Left cardiac atrium (tissue), 4 donors: ENCODE measurements at places on chromosomes 13 and 19. TPM values are rescaled to one million over a fixed set of nuclear protein-coding genes. Genes with fewer than 3 reads are reported as not detected.

DNA sequence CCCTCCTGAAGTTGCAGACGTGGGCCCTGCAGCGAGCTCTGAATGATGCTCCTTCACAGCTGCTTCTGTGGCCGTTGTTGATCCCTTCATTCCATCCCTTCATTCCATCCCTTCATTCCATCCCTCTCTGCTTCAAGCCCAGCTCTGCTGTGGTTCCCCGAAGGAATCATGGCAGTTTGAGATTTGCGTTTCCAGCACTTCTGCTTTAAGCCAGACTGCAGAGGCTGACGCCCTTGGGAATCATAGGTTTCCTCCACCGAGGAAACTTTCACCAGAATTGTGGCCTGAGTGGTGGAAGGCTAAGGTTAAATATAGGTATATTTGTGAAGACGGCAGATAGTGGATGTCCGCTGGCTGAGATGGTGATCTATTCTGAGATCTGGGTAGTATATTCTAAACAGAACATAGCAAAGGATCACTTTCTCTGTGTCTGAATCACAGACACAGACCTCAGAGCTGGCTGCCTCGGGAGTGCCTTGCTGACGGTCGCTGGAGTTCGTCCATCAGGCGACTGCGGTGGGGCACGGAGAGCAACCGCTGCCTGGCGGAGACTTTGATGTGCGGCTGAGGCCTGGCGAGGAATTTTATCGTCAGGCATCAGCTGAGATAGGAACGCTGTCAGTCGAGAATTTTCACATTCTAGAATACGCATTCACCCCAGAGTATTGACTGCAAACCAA lies 42.8 kb upstream of the DCUN1D2 start:
- DNase-seq: no peak

DNA sequence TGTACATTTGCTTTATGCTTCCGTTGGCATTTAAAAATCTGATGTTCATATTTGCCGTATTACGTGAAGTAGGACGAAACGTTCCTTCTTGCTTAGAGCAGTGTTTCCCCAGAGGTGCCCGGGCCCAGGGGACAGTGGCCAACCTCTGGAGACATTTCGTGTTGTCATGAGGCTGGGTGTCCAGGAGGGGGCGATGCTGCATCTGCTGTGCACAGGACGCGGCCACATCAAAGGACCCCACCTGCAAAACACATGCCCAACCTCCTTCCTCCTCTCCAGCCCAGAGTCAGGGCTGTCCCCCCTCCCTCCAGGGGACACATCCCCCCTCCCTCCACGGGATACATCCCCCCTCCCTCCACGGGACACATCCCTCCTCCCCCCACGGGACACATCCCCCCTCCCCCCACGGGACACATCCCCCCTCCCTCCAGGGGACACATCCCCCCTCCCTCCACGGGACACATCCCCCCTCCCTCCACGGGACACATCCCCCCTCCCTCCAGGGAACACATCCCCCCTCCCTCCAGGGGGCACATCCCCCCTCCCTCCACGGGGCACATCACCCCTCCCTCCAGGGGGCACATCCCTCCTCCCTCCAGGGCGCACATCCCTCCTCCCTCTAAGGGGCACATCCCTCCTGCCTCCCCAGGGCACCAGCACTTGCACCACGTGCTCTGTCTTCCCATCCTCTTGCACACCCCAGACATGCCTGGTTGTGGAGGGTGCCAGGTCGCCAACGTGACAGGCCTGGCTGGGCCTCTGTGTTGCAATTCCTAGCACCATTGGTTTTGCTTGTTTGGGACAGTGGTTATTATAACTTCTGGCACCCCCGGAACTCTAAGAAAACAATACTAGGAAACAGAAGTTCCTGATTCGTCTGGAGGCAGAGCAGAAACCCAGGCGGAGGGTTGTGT lies 46.7 kb downstream of the GAS6 start:
- peak; percentile 91 for DNase-seq

- DNase-seq: no peak
Measured at GRCh38 chr19:48739404-48740163, 826 bp downstream of the RASIP1 start.

- DNase-seq: no peak
Measured at GRCh38 chr19:12137221-12137940, 2.8 kb downstream of the ZNF20 start.

GRCh38 chr19:48644839-48645619 lies 958 bp downstream of the CA11 start:
- DNase-seq: peak; percentile 82

GRCh38 chr19:1259206-1259875 lies 9.8 kb upstream of the CIRBP start:
- peak; percentile 87 for DNase-seq

DNA sequence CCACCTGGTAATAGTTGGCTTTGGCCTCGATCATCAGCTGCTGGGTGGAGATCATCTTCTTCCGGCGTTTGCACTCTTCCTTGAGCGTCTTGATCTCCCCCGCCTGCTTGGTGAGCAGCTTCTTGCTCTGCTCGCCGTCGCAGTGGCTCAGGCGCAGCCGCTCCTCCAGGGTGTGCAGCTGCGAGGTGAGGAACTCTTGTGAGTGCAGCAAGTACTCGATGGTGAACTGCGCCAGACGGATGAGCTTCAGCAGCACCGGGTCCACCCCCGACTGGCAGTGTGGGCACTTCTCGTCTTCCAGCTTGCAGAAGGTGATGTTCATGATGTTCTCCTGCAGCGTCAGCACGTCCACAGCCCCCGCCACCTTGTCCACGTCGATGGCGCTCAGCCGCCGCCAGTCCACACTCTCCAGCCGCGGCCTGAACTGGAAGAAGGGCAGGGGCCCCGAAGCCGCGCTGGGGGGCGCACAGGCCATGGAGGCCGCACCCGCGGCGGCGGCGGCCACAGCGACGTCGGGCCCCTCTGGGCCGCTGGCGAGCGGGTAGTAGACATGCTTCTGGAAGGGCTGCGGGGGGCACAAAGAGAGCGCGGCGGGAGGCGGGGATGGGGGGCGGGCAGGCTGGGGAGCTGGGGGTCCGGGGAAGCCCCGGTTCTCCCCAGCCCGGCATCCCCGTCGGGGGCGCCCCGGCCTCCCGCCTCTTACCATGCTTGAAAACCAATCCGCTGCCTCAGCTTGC lies 3.0 kb downstream of the DZIP1 start:
- no peak for DNase-seq

GRCh38 chr19:40376286-40376862 lies 13.6 kb downstream of the HIPK4 start:
- DNase-seq: no peak

DNA sequence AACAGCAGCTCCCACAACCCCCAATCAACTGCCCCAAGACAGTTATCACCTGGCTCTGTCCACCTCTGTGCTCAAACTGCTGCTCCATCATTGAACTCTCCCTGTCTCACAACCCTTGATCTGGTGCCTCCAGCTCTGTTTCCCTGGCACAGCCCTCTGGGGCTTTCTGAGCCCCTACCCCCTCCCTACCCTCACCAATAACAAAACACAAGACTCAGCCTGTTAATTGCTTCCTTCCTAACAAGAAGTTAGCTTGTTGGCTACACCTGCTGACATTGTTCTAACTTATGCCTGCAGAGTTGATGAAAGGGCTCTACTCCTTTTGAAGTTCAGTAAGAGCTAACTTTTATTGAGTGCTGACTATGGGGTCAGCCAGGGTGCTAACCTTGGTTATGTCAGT lies 99.4 kb upstream of the FNDC3A start:
- no peak for DNase-seq

- DNase-seq: peak; percentile 80
Measured at GRCh38 chr19:14440049-14440448, 6.9 kb downstream of the PKN1 start.

GRCh38 chr13:111042661-111043226 lies 72.4 kb upstream of the ARHGEF7 start:
- DNase-seq: no peak

- DNase-seq: peak; percentile 82
Measured at GRCh38 chr19:8580710-8581281, 3.6 kb upstream of the MYO1F start.

DNA sequence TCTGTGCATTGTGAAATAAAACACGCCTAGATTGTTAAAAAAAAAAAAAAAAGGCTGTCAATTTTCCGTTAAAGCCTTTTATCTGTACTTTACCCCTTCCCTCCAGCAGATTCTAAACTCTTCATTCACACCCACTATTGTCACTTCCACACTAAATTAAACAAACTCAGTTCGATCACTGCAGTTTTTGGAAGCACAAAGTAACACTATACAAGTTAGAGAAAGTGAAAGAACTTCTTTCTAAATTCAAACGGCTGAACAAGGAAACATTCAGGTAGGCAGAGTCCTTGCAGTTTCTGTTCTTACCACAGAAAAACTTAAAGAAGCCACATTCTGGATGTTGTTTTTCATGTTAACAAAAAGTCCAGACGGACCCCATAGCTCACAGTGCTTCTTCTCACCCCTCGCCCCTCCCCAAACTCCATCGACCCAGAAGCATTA lies 27.5 kb upstream of the UBE2L5 start:
- no peak for DNase-seq

DNA sequence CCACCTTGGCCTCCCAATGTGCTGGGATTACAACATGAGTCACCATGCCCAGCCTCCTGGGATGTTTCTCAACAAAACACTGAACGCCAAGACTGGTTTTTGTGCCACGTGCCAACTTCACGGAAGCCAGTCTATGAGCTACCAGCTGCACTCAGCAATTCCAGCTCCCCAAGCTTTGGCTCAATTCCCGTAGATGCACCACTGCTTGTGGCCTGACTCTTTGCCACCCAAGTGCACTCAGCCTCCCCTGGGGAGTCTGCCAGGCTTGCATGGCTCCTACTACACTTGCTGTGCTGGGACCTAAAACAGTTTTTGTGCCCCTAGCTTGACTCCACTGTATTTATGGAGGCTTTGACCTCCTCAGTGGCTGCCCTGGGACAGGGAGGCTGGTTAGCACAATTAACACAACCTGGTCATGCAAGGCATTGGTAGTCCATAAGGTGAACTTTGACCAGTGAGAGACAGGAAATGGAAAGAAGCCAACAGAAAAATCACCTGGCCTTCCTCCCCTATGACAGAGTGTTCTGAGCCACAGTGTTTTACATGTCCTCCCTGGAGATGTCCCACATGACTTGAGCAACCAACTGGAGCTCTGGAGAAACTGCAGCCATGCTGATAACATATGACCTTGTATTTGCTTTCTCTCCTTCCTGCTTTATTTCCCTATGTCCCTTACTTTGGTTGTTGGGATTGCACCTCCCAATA lies 1173.1 kb downstream of the UQCRFS1 start:
- no peak for DNase-seq

- no peak for DNase-seq
Measured at GRCh38 chr19:35721374-35721773, 3.6 kb downstream of the KMT2B start.

DNA sequence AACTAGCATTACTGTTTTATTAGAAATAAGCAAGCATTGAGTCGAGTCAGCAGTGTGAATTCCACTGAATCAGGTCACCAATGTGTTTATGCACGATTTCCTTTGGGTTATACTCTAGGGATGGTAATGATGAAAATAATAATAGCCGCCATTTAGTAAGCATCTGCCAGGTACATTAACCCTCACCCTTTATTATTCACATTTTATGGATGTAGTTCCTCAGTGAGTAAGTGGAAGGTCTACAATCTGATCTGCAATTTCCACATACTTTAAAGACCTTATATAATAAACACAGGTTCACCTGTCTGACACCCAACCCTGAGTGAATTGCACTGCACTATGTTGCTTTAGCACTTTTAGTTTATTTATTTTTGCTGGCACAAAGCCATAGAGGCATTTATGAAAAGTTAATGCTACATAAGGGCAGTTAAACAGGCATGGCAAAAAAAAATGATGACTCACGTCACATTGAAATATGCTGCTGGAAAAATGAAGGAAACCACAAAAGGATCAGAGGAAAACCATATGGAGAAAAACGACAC lies 122.4 kb downstream of the TRPC4 start:
- no peak for DNase-seq

DNA sequence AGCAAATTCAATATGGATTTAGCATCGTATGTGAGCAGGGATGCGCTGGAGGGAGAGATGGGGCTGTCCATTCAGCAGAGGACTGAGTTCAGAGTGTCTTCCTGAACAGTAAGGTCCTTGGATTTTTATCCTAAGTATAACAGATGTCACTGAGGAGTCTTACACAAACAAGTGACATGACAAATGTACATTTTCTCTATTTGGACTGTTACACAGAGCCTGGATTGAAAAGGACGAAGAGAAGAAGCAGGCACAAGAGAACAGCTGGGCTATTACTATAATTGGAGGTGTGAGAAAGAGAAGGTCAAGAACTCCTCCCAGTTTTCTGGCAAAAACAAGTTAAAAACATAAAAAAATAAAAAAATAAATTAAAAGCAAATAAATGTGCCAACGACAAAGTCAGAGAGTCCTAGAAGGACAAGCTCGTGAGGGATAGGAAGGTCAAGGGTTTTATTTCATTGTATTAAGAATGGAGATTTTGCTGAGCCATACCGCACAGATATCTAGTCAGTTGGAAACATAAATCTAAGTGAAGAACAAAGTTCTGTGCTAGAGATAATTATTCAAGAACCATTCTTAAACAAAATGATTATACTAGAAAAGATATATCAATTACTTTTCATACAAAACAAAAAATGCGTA lies 1186.3 kb downstream of the EFNB2 start:
- DNase-seq: no peak

DNA sequence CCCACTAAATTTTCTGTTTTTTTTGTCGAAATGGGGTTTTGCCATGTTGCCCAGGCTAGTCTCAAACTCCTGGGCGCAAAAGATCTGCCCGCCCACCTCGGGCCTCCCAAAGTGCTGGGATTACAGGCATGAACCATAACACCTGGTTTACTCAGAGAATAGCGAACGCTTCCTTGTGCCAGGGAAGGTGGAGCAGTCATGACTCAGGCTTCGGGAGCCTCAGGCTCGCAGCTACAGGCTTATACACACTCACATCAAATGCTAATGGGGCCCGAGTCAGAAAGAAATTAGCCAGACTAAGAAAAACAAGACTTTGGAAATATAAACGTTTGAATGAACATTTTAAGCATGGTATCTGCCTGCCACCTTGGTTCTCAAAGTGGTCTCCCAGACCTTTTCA lies 11.0 kb upstream of the TPT1 start:
- DNase-seq: no peak

GRCh38 chr13:95659500-95659899 lies 15.0 kb upstream of the DZIP1 start:
- DNase-seq: no peak

GRCh38 chr13:84029396-84029795 lies 147.1 kb upstream of the SLITRK1 start:
- no peak for DNase-seq

The ZNF808 gene
- total RNA-seq: 29.3 TPM

The ZNF793 gene
- 5.1 TPM for total RNA-seq

The ADAMTSL5 gene
- 18.9 TPM for total RNA-seq

The CYP4F22 gene
- total RNA-seq: not detected

The GPR12 gene
- total RNA-seq: 0.18 TPM

The PPM1N gene
- 1.0 TPM for total RNA-seq

The HSPB6 gene
- total RNA-seq: 210 TPM

The ZNF439 gene
- 4.1 TPM for total RNA-seq

The IFNL1 gene
- total RNA-seq: not detected

The EFNA2 gene
- total RNA-seq: not detected

The SOX1 gene
- total RNA-seq: not detected

The ZNF433 gene
- total RNA-seq: 4.0 TPM

The SLC7A10 gene
- 4.0 TPM for total RNA-seq
